ENCODE measurements at places on chromosomes 5 and 9. TPM values are rescaled to one million over a fixed set of nuclear protein-coding genes. Genes with fewer than 3 reads are reported as not detected.

ICE1 gene
- total RNA-seq, result 28.9 TPM

PCDHAC1 gene
- total RNA-seq, result not detected

SPATA9 gene
- not detected for total RNA-seq

BARHL1 gene
- not detected for total RNA-seq

RAD1 gene
- 33.2 TPM for total RNA-seq

DNA sequence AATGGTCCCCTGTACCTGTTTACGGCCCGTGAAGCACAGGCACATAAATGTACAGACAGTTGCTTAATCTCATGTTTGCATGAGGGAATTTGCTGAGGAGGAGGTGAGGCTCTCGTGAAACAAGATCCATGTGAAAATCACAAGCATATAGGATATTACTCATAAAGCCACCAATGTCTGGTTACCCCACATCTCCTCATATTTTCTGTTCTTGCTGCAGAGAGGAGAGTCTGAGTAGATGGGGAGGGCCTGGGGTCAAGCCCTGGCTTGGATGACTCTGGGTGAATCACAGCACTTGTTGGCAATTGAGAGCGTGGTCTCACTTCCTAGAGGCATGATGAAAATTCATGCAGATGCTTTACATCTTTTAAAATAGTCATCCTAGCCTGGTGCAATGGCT, 975 bp downstream of the AGXT2 start:
- H3K4me1 ChIP-seq, result no peaks in the 10 kb centered on the region
- peaks cover 22% of the 10 kb centered on the region for H3K27me3 ChIP-seq
- H3K4me3 ChIP-seq, result no peak overlapping the region
- no peaks in the 10 kb centered on the region for H3K36me3 ChIP-seq
- no peak for DNase-seq

DNA sequence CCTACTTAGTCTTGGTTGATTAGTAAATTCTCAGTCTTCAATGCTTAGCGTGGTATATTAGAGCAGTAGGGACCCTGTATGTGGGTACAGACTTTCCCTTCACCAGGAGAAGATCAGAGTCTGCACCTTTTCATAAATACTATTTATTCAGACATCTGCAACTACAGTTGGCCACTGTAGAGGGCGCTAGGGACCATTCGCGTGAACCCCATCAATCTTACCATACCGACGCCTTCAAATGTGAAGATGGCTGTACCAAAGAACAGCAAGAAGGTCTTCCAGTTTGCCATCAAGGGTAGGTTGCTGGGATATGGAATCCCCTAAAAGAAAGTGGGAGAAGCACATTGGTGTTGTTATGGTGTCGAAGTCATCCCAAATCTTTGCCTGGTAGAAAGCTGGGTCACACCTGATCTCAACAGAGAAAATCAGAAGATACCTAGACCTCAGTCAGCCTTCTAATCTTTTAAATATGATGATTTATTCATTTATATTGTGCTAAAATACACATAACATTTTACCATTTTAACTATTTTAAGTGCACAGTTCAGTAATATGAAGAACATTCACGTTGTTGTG, 19.1 kb downstream of the SLC36A3 start:
- DNase-seq, result no peak
- no peak overlapping the region for H3K4me3 ChIP-seq
- peaks cover 8% of the 10 kb centered on the region for H3K27me3 ChIP-seq
- H3K36me3 ChIP-seq, result no peaks in the 10 kb centered on the region

GRCh38 chr5:25863811-25864210, 1174.6 kb downstream of the CDH9 start:
- no peaks in the 10 kb centered on the region for H3K27me3 ChIP-seq
- no peaks in the 10 kb centered on the region for H3K4me1 ChIP-seq
- no peak overlapping the region for H3K4me3 ChIP-seq
- H3K27ac ChIP-seq, result no peak overlapping the region

GRCh38 chr5:13913962-13914361, 30.5 kb downstream of the DNAH5 start:
- no peak for DNase-seq
- H3K36me3 ChIP-seq, result no peaks in the 10 kb centered on the region
- no peaks in the 10 kb centered on the region for H3K4me1 ChIP-seq
- H3K27ac ChIP-seq, result no peak overlapping the region
- H3K27me3 ChIP-seq, result no peaks in the 10 kb centered on the region
- no peak overlapping the region for H3K4me3 ChIP-seq

- DNase-seq, result no peak
- H3K4me1 ChIP-seq, result peaks cover 7% of the 10 kb centered on the region
- H3K27me3 ChIP-seq, result no peaks in the 10 kb centered on the region
Measured at GRCh38 chr9:27472195-27472594, 51.9 kb upstream of the IFNK start.

DNA sequence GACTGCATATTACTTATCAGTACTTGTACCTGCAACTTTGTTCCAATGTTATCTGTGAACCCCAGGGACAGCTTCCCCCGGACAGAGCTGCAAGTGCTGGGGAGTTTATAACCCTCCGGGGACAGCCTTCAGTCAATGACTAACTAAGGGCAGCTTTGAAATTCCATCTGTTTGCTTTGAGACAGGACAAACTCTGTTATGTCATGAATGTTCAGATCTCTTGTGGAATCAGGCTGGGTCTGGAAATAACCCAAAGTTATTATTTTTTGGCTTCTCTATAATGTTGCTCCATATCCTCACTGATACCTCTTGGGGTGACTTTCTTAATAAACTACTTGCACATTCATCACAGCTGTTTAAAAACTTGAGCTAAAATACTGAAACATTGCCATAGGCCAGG, 617.5 kb upstream of the TLE4 start:
- H3K36me3 ChIP-seq, result no peaks in the 10 kb centered on the region
- no peaks in the 10 kb centered on the region for H3K4me1 ChIP-seq
- H3K4me3 ChIP-seq, result no peak overlapping the region
- no peak for DNase-seq

Measured in activated CD8-positive, alpha-beta memory T cell treated with anti-CD3 and anti-CD28 coated beads, Interleukin-2, amount 10 ng/mL, durations not matched to agents 7 days and 5 days (primary cell).